ENCODE measurements at places on chromosomes 13 and 19.

DNA sequence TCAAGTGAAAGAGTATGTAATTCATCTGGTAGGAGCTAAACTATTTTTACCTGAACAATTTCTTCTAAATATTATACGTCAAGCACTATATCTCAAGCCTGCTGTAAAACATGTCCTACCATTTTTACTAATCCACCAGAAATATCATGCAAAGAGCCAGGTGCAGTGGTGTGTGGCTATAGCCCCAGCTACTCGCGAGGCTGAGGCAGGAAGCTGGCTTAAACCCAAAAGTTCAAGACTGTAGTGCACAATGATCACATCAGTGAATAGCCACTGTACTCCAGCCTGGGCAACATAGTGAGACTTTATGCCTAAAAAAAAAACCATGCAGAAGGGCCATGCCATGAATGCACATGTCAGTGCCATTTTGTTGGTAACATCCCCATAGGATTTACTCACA is 20.7 kb upstream of the CLN5 start:
- no peak for DNase-seq

DNA sequence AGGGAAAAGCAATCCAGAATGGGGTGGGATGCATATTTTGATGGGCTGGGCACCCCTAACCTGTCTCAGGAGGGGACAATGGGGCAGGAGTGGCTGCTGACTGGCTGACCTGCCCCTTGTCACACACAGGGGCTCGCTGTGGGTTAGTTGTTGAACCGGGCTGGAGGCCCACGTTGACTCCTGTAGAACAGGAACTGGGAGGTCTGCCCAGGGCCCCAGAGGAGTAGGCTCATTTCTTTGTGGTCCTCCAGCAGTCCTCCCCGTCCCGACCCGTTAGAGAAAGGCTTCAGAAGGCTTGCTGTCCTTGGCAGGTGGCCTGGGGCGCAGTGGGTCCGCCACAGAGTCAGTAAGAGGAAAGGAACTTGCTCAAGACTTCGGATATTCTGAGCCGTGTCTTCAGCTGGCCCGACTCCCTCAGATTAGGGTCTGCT is 70.1 kb downstream of the COL4A1 start:
- no peak for DNase-seq

- DNase-seq: no peak
Measured at GRCh38 chr13:40498461-40498860, 168.0 kb downstream of the FOXO1 start.

GRCh38 chr19:15652559-15653278 is 12.0 kb downstream of the CYP4F3 start:
- DNase-seq: no peak
